ENCODE measurements at places on chromosomes 16 and 17. TPM values are rescaled to one million over a fixed set of nuclear protein-coding genes. Genes with fewer than 3 reads are reported as not detected.

Gene FOXO3B
- 21.3 TPM for total RNA-seq

Gene CEP295NL
- total RNA-seq = 3.2 TPM

Gene AURKB
- 37.4 TPM for total RNA-seq

Gene KIF18B
- 19.2 TPM for total RNA-seq

Gene TMEM98
- 206 TPM for total RNA-seq

Gene C16orf92
- not detected for total RNA-seq
